ENCODE measurements at places on chromosomes 5 and 9.

GRCh38 chr5:142872217-142872616 is 102.0 kb downstream of the ARHGAP26 start:
- peak; percentile 37 for DNase-seq

DNA sequence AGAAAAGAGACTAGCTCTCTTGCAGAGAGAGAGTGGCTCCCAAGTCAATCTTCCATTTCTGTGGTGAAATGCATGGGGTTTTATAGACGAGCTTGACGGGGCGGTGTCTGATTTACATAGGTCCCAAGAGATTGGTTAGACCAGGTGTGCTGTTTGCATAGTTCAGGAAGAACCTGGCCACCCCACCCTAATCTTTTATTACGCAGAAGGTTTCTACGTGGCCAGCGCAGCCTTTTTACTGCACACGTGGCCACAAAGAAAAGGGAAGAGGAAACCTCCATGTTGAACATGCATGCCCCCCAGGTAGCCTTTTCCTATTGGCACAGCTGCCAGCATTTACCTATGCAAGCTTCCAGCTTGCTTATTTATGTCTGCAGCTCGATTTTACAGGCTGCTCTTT is 92.1 kb downstream of the CAVIN4 start:
- no peak for DNase-seq

- DNase-seq = no peak
Observed at GRCh38 chr9:78900500-78900899, 603.6 kb downstream of the PSAT1 start.

GRCh38 chr9:70475211-70475610 is 60.8 kb upstream of the KLF9 start:
- DNase-seq = no peak

DNA sequence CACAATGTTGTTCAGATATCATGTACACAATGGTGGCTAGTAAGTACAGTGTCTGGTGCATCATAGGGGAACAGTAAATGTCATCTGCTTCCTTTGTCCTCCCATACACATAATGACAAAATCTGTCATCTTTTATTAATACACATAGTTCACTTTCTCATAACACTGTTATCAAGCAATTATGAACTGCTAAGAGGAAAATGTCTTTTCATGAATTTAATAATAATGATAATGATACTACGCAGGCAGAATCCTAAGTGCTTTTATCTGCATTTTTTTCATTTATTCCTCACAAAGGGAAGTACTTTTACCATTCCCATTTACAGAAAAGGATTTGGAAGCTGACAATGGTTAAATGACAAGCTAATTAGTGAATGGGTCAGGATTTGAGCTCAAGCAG is 35.7 kb downstream of the DPYSL3 start:
- DNase-seq = no peak

DNA sequence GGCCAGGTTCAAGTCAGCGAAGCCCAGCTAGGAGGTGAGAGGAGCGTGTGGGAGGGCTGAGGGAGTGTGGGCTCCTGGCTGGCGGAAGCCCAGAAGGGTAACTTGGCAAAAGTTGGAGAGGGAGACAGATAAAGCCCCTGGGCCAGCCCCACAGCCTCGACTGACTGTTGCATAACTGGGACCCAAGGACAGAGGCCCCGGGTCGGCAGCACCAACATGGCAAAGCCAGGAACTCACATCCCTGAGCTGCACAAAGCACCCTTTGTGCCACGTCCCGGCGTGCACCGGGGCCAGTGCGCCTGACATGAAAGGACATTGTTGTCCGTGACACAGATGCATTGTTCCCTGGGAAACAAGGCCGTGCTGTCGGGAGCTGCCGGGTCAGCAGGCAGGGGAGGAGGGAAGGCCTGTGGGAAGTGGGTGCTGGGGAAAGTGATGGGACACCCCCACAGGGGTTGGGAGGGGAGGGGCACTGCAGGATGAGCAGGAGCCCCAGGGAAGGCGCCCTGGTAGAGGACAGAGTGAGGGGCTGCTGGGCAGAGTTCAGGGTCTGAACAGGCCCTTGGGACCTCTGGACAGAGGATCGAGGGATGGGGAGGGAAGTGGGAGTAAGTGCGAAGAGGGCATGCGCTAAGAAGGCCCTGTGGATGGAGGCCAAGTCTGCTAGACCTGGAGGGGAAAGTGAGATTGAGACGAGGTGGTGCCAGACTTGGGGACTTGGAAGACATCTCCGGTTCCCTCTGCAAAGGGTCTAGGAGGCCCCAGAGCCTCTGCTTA is 13.0 kb upstream of the DPM2 start:
- no peak for DNase-seq

GRCh38 chr9:104091708-104092107 is 2.4 kb upstream of the SMC2 start:
- no peak for DNase-seq

- DNase-seq = no peak
Observed at GRCh38 chr9:116394894-116395698, 241.5 kb downstream of the PAPPA start.

DNA sequence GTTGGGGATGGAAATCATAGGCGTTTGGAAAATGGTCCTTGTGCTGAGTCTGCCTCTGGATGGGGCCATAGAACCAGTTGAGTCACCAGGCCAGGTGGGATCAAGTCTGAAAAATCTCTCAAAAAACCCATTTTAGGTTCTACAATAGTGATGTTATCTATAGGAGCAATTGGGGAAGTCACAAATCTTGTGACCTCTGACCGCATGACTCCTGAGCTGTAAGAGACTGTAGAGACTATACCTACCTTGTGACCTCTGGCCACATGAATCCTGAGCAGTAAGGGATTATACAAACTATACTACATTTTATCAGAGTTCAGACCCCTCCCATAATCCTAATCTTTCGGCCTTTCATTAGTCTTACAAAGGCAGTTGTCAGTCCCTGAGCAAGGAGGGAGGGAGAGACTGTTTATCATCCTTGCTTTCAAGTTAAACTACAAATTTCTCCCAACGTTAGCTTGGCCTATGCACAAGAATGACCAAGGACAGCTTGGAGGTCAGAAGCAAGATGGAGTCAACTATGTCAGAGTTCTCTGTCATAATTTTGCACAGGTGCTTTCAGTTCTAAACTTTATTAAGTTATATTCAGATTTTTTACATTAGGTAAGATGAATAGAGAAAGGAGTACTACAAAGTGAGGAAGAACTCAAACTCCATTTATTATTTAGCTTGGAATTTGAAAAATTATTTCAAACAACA is 11.5 kb upstream of the JMY start:
- no peak for DNase-seq

DNA sequence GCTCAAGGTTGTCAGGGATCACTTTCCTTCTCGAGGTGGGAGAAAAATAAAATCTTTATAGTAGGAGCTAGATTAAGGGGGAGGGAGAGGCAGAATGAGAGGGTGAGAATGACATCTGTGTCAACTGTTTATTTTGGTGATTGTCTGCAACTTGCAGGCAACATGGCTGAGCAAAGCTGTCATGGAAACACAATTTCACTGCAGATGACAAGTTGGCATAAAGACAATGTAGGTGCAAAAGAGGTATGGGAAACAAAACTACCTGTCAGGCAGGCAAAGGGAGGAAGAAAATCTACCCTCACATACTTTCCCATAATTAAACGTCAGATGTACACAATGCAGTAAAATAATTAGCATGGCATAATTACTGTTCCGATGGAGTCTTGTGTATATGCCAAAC is 167.4 kb downstream of the SLIT3 start:
- no peak for DNase-seq

DNA sequence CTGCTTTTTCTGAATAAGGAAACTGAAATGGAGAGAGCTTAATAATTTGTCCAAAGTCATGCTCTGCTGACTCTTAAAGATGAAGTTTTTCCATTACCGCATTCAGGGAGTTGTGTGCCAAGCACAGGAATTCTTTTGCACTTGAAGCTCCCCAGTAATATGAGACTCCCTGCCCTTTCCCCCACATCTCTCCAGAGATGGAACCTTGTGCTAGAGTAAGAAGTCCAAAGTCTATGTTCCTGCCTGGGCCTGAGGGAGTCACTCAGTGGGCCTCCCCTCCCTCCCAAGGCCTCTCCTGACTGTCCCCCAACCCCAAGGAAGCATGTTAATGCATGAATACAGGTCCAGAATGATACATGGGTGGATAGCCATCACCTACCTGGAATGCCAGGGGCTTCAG is 173.3 kb upstream of the SEMA6A start:
- no peak for DNase-seq

DNA sequence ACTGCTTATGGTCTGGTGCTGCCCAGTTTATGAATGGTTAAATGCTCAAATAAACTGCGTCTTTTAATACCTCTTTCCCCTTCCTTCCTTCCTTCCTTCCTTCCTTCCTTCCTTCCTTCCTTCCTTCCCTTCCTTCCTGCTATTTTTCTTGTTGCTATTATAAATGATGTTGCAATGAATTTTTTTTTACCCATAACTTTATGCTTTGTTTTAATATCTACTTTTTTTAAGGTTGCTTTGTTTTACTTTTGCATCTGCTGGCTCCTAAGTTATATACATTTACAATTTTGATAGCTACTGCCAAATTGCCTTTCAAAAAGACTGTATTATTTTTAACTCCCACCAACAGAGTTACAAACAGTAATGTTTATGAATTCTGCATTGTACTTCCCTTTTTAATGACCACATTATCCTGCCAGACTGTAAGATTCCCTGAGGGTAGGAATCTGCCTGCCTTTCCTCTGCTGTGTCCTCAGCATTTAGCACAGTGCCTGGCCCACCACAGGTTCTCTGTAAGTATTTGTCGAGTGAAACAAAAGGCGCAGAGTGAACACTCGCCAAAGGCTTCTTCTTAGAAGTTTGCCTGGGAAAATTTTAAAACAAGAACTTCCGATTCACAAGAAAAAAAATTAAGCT is 36.9 kb downstream of the KIF4B start:
- DNase-seq = no peak

DNA sequence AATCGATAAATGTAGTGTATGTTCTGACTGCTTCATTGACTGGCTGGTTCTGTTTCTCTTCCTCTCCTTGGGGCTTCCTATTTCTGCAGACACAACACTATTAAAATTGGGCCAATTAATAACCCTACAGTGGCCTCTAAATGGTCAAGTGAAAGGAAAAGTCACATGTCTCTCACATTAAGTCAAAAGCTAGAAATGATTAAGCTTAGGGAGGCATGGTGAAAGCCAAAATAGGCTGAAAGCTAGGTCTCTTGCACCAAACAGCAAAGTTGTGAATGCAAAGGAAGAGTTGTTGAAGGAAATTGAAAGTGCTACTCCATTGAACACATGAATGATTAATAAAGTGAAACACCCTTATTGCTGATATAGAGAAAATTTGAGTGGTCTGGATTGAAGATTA is 58.2 kb downstream of the CCNH start:
- no peak for DNase-seq

DNA sequence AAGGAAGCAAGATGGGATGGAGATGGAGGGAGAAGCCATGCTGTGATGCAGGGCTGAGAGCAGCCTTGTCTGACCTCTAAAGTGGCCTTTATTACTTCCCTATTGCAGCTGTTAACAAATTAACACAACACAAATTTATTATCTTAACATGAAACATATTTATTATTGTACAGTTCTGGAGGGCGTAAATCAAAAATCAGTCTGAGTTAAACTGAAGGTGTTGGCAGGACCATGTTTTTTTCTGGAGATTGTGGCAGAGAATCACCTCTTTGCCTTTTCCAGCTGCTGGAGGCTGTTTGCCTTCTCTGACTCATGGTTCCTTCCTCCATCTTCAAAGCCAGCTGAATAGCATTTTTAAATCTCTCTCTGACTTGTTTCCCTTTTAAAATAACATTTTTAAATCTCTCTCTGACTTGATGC is 7.2 kb upstream of the MCC start:
- no peak for DNase-seq

DNA sequence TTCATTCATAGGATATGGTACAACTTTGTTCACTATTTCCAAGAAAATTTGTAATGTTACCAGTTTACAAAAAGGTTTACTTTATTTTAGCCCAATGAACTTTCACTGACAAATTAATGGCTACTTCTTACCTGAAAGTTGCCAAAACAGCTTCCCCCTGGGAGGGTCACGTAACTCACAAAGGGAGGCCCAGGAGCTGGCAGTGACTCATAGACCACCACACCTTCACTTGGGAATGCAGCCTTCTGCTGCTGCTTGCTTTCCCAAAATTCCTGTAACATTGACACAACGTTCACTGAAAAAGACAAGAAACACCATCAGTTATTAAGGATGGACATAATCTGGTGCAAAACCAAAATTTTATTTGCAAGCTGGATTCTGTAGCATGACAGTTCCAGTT is 18.1 kb downstream of the LIX1 start:
- no peak for DNase-seq

GRCh38 chr9:79765466-79765865 is 193.7 kb downstream of the TLE4 start:
- no peak for DNase-seq

- no peak for DNase-seq
Observed at GRCh38 chr5:173333925-173334661, 5.9 kb upstream of the STC2 start.

DNA sequence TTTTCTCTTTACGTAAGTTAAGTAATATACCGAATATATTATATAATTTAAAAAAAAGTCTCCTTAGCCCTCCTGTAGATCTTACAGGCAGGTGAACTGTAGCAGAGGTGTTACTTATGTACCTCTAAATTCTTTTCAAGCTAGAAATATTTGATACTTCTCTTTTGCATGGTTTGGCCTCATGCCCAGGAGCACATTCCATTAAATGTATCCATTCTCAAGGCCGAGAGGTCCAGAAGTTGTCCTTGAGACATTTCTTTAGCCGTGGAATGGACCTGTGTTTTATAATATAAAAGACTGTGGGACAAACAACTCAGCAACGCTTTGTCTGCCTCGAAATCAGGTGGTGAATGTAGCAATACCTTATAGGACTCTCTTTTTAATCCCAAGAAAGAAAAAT is 184.5 kb downstream of the TRIO start:
- DNase-seq = no peak

DNA sequence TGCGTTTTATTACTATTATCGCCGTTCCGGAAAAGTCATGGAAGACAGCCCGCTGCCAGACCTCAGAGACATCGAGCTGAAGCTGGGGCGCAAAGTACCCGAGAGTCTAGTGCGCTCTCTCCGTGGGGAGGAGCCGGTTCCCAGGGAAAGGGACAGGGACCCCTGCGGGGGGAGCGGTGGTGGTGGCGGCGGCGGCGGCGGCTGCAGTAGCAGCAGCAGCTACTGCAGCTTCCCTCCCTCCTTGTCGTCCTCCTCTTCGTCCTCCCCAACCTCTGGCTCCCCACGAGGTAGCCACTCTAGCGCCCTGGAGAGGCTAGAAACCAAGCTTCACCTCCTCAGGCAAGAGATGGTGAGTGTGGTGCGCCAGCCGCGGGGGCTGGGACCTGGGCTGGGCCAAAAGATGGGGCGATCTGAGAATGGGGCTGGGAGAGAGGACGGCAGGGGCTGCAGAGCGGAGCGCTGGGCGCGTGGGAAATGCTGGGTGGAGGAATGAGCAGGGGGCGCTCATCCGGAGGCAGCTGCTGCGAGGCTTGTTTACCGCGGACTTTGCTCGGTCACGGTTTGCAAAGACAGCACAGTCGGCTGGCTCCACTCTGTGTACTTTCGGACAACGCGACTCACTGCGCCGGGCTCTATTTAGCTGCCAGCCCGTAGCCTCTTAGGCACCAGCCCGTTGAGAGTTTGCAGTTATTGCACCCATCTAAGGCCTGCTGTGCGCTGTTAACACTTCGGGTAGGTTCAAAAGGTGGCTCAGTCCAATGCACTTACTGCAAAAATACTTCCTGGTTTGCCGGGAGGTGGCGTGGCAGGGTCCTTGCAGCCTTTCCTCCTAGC is 1.1 kb downstream of the LURAP1L start:
- peak; percentile 83 for DNase-seq

GRCh38 chr5:43400082-43400481 is 12.1 kb downstream of the CCL28 start:
- no peak for DNase-seq

All from D341Med (cell line).